Activated CD8-positive, alpha-beta memory T cell treated with anti-CD3 and anti-CD28 coated beads for 48 hours (primary cell): ENCODE measurements at places on chromosomes 13 and 19.

DNA sequence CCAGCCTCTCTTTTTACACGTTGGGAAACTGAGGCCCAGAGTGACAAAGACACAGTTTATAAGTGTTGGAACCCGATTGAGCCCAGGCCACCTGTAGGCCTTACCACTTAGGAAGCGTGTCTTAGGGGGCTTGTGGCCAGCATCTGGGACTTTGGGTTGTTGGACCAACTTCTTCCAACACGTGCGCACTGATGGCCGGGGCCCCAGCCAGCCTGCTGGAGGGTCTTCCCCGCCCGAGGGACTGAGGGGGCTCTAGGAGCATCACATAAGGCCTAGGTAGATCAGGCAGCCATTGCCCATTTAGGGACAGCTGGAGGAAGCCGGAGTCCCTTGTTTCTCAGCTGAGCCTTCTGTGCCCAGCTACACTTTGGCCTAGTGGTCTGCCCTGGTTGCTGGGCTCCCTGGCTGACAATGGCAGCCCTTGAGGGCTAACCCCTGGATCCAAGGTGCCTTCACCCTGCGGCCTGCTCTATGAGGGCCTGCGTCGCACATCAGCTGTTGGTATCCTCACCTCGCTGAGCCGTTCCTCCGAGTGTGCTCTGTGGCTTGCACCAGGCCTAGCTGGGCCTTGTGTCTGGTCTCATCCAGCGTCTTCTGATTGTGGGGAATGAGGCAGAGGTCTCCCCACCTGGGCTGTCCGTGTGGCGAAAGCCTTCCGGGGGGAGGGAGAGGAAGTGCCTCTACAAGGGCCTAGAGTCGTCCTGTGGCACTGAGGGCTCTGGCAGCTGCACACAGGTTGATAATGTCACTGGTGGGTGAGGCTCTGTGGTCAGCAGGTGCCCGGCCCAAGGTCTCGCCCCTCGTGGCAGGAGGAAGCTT, 1.2 kb downstream of the RAB11B start:
- no peak for DNase-seq

- no peak for DNase-seq
Measured at GRCh38 chr19:12975221-12975741, 5.9 kb downstream of the DAND5 start.

DNA sequence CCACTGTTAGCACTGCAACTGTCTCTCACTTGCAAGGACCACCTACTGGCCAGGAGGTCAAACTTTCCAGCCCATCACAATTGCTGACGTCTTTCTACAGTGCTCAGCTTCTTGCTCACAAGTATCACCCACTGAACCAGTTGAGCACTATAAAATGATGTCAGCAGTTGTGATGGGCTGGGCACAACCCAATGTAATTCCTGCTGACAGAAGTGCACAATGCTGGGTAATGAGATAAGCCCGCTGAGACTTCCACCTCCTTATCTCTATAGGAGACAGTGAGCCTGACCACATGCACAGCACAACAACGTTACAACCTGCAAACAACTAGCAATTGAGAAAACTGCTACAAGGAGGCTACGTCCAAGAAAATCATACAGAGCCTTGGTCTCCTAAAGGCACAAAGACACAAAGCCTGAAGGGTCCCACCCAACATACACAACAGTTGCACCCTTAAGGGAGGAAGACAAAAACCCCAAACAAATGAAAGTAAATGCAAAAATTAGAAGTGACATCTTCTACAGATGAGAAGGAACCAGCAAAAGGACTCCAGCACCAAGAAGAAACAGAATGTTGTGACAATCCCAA, 273.2 kb downstream of the LIG4 start:
- DNase-seq: no peak

GRCh38 chr19:30324982-30325381, 47.2 kb upstream of the ZNF536 start:
- no peak for DNase-seq

DNA sequence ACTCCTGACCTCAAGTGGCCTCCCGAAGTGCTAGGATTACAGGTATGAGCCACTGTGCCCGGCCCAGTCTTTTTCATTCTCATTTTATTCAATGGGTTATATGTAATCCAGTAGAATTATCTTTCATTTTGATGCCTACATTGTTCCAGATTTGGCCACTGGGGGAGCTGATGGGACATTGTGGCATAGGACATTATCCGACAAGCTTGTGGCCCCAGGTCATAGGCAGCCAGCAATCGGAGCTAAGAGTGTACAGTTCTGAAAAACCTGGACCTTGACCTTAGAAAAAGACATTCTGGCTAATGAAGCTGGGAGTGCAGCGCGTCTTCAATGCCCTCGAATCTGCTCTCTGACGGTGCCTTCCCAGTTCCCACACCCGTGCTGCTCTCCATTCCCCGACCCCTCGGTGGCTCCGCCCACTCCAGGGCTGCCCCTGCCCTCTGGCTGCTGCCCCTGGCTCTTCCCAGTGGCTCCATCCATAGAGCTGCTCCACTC, 108.7 kb downstream of the TEX29 start:
- DNase-seq: peak; percentile 15

DNA sequence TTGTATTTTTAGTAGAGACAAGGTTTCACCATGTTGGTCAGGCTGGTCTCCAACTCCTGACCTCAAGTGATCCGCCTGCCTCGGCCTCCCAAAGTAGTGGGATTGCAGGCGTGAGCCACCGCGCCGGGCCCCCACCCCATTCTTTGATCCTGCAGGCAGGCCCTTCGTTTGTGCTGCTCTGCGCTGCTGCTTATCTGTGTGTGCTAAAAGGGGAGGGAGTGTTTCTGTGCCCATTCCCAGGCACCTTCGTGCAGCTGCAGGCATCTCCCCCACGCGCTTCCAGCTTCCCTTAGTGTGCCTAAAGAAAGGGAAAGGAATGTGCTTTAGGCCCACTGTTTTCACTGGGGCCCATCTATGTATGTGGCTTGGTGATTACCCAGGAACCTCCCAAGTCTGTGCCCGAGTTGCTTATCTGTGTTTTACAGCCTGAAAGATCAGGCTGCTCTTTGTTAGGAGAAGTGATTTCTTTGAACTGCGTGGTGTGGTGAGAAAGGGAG, 27.2 kb downstream of the EPN1 start:
- no peak for DNase-seq

DNA sequence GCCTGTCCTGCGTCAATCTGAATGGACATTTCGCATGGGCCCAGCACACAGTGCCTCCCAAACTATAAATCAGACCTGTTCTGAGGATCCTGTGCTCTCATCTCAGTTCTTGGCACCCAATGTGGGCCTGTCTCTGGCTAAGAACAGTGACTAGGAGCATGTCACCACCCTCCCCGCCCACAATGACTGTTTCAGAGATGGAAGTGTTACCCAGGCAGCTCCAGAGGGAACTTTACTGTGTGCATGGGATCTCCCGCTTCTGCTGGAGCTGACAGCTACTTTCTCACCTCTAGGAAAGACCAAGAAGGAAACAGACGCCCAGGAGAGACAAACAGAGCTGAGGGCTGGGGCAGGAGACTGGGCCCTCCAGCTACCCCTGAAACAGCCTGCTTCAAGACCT, 45.0 kb downstream of the KCTD15 start:
- no peak for DNase-seq

- DNase-seq: no peak
Measured at GRCh38 chr19:34489175-34489574, 7.6 kb downstream of the WTIP start.

DNA sequence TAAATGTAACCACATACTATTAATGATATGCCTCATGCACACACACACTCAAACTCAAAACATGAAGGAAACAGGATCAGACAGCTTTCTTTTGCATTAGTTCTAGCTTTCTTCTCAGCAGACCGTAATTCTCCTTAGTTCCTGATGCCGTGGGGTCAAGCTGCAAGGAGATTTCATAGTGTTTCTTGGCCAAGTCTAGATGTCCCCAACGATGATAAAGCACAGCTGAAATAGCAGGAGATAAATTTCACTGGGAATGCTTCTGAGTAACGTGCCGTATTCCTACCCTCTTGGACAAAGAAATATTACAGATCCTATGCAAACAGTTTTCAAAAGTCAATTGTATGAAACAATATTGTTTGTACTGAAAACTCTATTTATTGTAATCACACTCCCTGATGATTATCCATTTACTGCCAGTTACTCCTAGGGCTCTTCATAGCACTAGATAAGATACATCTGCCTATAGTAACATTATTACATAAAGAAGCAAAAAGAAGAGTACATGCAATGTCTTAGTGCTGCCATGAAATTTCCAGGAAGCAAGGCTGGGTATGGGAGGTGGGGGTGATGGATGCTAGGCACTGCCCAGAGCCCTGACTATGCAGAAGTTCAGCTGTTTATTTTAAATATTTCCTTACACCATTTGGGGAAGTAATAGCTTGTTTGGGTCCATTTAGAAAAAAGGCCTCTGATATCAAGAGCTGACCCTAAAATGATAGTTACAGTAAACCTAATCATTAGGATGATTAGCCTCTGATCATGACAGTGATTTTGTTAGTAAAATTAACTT, 16.5 kb upstream of the GGACT start:
- DNase-seq: no peak

DNA sequence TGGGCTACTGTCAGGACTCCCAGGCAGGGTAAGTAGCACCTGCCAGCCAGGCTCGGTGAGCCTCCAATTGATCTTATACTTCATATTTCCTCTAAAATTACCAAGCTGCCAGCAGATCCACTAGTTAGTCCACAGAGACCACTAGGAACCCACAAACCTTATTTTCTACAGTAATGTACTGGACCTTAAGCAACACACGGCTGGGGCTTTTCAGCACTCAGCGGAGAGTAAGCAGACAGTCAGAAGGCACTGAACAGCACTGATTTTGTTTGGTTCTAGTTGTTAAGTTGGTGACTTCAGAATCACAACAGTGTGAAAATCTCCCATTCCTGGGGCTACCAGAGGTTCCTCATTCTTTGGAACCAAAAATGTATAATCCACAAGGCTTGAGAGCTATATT, 56.1 kb downstream of the MRPL57 start:
- no peak for DNase-seq

DNA sequence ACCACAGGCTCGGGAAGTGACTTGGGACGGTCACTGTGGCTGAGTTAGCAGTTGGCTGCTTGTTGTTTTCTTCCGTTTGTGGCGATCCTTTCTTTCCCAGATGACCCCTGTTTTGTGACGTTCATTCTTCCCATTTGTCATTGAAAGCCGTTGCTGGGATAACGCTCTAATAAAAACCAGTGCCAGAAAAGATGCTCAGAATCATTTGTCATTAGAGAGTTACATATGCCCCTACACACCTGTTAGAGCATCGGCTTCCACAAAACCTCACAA, 39.3 kb upstream of the MCF2L start:
- no peak for DNase-seq

- no peak for DNase-seq
Measured at GRCh38 chr13:95677564-95678266, 776 bp downstream of the DNAJC3 start.

DNA sequence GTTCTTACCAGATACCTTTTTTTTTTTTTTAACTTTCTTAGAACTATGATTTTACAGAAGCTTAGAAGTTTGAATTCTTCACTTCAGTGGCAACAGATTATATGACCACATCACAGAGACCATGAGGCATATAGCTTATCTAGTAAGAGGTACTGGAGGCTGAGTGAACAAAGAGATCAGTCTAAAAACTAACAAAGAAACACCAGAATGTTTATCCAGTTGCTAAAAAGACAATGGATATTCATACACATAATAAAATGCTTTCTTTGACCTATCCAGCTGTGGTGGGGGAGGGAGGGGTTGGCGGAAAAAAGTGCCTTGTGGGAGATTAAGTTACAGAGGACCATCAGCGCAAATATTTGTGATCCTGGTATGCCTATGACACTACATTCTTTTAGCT, 34.7 kb upstream of the SLITRK6 start:
- no peak for DNase-seq

GRCh38 chr13:98539666-98540065, 37.2 kb downstream of the STK24 start:
- no peak for DNase-seq
